GM13977 (cell line): ENCODE measurements at places on chromosomes 3 and 15.

DNA sequence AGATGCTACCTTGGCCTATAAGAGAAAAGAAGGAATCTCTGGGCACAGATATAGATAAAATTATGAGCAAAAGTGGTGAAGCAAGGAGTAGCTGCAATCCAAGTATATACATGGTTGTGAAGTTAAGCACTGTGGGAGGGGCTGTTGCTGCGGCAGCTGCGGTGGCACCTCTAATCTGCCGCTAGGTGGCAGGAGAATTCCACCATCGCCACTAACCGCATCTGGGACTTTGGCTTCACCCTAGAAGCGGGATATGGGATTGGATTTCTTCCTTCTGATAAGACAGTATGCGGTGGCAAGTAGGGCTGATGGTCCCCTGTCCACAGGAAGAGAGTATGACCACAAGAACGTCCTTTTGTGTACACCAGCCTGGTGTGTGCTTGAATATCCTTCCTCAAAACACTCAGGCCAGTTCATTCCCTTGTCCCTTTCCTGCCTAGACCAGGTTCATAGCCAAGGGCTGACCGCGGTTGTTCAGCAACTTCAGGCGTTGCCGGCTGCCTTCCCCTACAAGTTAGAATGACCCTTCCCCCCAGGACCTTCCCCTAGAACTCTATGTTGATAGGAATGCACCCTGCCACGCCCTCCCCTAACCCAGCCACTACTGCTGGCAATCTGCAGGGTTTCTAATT lies 5.1 kb downstream of the MAGEL2 start:
- DNase-seq, result no peak

DNA sequence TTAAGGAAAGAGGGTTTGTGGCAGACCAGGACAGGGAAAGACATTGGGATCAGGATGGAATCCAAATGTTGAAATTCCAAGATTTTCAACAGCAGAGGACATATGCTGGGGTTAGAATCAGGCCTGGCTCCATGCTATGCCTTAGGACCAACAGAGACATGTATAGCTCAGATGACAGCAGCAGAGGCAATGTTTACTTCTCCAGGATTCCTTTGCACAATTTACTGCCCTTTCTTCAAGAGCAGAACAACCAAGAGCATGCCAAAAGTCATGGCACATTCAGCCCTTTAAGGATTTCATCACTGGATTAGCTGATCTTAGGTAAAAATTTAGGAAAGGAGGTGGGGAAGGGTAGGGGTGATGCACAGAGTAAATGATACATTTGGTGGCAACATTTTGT lies 69.6 kb upstream of the GSK3B start:
- DNase-seq, result no peak

- DNase-seq, result peak; percentile 62
These were observed at the start of gene TXNRD3 for GRCh38 chr3:126654571-126655383. Gene TXNRD3, minus strand, starts transcription at chr3:126655124.

DNA sequence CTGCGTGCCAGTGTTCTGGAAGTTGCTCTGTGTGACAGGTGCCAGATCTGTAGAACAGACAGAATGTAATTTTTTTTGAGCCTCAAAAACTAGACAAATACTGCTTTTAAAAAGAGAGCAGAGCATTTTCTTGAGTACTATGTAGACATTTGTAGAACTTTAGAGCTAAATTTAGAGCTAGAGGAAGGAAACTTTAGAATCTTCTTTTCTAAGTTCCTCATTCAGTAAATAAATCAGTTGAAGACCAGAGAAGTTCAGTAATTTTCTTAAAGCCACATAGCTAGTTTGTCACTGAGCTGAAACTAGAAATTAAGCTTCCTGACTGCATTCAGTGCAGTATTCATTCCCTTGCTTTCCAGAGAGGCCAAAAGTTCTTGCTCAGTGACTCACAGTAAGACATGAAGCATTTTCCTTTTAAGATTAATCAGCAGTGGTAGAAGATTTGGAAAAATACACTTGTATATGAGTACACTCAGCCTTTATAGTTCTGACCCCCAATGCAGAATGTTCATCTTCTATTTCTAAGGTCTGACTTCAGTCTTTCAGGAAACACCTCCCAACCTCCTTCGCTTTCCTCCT lies 83.6 kb upstream of the TSEN2 start:
- DNase-seq, result no peak

GRCh38 chr3:102132370-102132769 lies 283.1 kb downstream of the NFKBIZ start:
- DNase-seq, result no peak

GRCh38 chr3:117170094-117170493 lies 460.5 kb downstream of the TUSC7 start:
- no peak for DNase-seq
